Foreskin keratinocyte (primary cell): ENCODE measurements at places on chromosomes 5 and 9. TPM values are rescaled to one million over a fixed set of nuclear protein-coding genes. Genes with fewer than 3 reads are reported as not detected.
A peak's percentile ranks its signal among the peaks of the same experiment; 100 is the strongest.

PCDHA9 gene
- not detected in 2 replicates for total RNA-seq

GRCh38 chr9:34577400-34578240 lies 11.9 kb downstream of the CNTFR start:
- DNase-seq = no peak

DNA sequence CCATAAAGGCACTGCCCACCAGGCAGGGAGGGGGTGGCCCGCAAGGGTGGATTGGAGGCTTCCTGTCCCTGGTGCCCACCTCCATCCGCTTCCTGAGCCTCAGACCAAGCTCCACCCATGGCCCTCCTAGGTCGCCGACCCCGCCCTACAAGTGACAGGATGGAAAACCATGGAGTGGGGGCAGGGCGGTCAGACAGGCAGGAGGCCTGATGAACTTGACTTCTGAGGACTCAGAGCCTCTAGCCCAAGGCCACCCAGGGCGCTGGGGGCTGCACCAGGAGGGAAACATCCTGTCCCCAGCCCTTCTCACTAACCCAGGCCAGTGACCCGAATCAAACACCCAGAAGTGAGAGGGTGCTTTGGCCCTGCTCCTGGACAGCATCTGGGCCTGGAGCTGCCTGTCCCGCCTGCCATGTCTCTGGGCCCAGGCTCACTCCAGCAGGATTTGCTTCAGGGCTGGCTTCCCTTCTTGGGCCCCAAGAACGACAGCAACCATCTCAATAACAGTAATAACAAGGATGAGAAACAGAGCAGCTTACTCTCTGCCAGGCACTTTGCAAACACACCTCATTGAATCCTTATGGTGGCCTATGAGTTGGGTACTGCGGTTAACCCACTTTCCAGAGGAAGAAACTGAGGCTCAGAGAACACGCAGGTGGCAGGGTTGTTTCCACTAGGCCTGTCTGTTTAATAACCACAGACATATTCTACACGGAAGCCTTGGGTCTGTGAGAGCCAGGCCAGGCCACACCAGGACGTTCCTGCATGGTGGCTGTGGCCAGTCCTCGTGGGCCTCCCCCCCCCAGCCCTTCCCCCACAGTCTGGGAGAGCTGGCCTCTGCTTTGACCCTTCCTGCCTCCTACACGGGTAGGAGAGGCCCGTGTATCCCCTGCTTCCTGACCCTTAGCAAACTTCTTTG lies 4.4 kb upstream of the ST6GALNAC6 start:
- no peak for DNase-seq

DNA sequence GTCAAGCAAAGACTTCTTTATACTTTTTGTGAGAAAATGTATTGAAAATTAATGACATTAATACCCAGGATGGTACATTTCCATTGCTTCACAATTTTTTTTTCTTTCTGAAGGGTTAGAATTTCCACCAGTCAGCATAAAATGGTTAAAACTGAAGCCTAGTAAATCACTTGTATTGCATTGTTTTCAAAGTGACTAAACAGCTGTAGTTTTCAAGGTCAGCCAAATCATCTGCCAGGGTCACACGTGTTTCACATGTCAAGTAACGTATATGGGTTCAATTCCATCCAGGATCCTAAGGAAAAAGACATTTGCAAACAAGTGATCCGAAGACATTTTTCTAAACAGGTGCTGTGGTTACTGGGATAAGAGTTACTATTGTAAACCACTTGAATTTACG lies 574.2 kb downstream of the RAB3C start:
- DNase-seq = no peak

ORM2 gene
- not detected in 2 replicates for total RNA-seq

- no peak for DNase-seq
Observed at GRCh38 chr9:18891946-18892670, 140.9 kb downstream of the SAXO1 start.

DNA sequence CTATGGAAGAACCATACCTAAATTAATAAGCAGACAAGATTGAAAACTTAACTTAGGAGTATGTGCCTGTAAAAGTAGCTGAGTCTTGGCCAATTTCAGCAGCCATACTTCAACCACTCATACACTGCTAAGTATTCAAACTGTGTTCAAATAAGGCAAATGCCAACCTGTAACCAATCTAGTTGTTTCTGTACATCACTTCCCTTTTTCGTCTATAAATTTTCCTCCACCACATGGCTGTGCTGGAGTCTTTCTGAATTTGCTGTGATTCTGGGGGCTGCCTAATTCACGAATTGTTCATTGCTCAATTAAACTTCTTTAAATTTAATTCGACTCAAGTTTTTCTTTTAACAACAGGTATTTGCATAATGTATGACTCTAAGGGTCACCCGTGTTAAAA lies 184.4 kb downstream of the PLK2 start:
- no peak for DNase-seq

HTR1A gene
- not detected in 2 replicates for total RNA-seq

DNA sequence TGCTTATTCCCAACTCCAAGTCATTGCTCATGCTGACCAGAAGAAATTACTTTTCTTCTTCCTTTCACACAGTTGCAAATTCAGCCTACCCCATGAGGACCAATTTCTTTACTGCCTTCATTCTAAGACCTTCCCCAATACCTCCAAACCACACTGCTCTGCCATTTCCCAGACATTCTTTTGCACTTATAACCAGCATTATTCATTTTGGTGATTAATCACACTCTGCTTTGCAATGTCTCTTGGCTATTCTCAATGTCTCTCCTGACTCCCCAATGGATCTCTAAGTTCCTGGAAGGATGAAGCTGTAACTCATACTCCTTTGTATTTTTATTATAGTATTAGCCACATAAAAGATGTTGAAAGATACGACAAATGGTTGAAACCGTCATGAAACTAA lies 105.7 kb upstream of the RANBP3L start:
- DNase-seq = peak; percentile 22

SLC46A2 gene
- total RNA-seq = not detected in 2 replicates

GEMIN5 gene
- 25.3 and 31.7 TPM in 2 replicates for total RNA-seq

ABLIM3 gene
- total RNA-seq = 4.7 and 10.1 TPM in 2 replicates

GRCh38 chr5:569358-569867 lies 42.7 kb upstream of the CEP72 start:
- no peak for DNase-seq

- DNase-seq = no peak
Observed at GRCh38 chr5:78509145-78509865, 139.3 kb downstream of the LHFPL2 start.

DNA sequence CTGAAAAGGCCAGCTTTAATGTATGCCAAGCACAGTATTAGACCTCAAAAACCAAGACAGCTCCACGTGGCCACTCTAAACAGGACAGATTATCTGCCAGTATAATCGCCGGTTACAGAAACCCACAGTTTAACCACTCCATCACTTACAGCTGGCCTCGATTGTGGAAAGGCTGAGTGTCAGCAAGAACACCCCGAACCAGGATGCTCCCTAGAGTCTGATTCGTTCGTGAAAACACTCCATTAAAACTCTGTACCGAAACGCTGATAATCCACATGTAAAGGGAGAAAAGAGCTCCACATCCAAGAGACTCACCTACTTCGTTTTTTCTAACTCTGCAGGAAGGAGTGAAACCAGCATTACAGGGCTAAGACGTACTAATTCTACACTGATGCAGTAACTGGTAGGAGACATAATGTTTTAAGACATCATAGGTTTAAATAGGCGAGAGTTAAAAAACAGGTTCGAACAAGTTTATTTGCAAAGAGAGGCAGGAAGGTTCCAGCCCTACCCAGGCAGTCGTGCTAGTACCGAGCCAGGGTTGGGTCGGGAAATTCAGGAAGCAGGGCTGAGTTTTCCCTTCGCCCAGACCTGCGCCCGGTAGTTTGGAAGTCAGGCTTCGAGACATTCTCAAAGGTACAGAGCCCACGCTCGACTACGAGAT lies 949 bp downstream of the SERINC5 start:
- DNase-seq = peak; percentile 76

- peak; percentile 96 for DNase-seq
Observed at GRCh38 chr9:16521868-16522411, 348.5 kb downstream of the BNC2 start.

- no peak for DNase-seq
Observed at GRCh38 chr9:29322240-29322639, 1749.0 kb upstream of the C9orf72 start.

SLC45A2 gene
- total RNA-seq = not detected in 2 replicates

CRB2 gene
- not detected in 2 replicates for total RNA-seq

ACTBL2 gene
- total RNA-seq = 0.04 TPM in 1 of 2 replicates, not detected in the other

SLC22A4 gene
- 1.4 and 1.7 TPM in 2 replicates for total RNA-seq

DNA sequence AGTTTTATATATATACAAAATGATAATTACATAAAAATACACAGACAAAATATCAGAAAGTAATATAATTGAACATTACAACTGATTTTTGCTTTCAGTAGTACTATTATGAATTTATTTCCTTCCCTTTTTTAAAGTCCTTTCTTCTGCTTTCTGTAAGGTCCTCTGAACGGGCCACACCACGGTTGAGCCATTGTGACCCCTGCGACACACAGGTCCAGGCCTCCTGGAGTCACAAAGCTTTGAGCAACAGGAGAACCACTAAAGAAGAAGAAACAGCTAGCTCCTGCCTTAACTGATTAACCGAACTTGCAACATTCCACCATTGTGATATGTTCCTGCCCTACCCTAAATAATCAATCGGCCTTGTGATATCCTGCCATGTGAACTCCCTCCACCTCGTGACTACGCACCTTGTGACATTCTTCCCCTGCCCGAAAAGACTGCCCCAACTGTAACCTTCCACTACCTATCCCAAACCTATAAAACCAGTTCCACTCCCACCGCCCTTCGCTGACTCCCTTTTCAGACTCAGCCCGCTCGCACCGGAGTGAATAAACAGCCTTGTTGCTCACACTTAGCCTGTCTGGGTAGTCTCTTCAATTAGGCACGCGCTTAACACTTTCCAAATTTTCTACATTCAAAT lies 375.0 kb upstream of the RFX3 start:
- no peak for DNase-seq

FOXD4L6 gene
- not detected in 2 replicates for total RNA-seq

GRCh38 chr5:139882316-139882715 lies 86.7 kb downstream of the PSD2 start:
- no peak for DNase-seq

TRIM36 gene
- total RNA-seq = 1.8 and 2.4 TPM in 2 replicates

NRG2 gene
- total RNA-seq = 0.42 and 0.58 TPM in 2 replicates

DNA sequence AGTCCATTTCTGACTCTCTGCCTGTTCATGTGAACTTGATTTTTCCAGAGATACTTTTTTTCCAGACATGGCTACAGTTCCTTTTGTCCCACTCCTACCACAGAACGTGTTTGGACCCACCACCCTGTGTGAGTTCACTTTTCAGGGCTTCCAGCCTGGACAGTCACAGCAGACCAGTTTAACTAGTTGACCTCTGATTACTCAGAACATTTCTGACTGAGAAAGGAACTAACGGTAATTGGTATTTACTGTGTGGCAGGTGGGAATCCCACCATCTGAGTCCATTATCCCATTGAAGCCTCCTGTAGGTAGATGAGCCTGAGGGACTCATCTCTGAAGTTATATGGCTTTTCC lies 210.1 kb downstream of the GOLPH3 start:
- no peak for DNase-seq

- peak; percentile 60 for DNase-seq
Observed at GRCh38 chr9:132630811-132631210, 39.0 kb downstream of the DDX31 start.

HMCN2 gene
- total RNA-seq = not detected in 2 replicates

ITK gene
- total RNA-seq = not detected in 2 replicates

GLRA1 gene
- total RNA-seq = not detected in 2 replicates

SPINK4 gene
- total RNA-seq = not detected in 2 replicates

DNA sequence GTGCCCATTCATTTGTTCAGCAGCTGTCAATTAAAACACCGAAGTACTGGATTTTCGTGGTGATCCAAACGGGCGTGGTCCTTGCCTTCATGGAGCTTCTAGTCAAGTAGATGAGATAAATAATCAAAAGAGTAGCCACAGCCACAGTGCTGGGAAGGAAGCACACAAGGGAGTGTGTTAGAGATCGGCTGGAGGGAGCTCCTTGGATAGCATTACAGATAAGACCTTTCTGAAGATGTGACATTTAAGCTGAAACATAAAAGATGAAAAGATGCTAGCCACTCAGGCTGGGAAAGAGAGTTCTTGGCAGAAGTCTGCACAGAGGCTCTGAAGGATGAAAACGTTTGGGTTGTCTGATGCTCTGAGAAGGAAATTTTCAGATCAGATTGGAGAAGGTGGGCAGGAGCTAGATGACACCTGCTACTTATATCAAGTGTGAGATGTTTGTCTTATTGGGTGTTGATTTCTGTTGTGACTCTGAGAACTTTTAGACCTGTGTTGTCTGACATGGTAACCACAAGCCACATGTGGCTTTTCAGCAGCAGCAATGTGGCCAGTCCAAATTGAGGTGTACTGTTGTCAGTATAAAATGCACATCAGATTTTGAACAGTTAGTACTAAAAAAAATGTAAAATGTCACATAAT lies 123.9 kb downstream of the TLE4 start:
- DNase-seq = no peak

DNA sequence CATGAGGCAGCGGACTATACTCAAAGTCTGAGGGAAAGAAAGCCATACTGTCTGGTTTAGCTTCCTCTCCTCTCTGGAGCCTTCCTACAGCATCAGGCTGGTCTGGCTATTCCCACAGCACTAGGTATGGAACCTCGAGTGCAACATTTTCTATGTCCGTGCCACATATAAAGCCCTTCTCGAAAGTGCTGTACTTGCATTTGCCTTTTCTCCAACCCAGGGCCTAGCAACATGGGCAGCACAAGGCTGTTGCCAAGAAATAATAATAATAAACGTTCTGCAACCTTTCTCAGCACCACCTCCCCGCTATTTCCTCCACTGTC lies 804 bp downstream of the MED10 start:
- DNase-seq = no peak

DNA sequence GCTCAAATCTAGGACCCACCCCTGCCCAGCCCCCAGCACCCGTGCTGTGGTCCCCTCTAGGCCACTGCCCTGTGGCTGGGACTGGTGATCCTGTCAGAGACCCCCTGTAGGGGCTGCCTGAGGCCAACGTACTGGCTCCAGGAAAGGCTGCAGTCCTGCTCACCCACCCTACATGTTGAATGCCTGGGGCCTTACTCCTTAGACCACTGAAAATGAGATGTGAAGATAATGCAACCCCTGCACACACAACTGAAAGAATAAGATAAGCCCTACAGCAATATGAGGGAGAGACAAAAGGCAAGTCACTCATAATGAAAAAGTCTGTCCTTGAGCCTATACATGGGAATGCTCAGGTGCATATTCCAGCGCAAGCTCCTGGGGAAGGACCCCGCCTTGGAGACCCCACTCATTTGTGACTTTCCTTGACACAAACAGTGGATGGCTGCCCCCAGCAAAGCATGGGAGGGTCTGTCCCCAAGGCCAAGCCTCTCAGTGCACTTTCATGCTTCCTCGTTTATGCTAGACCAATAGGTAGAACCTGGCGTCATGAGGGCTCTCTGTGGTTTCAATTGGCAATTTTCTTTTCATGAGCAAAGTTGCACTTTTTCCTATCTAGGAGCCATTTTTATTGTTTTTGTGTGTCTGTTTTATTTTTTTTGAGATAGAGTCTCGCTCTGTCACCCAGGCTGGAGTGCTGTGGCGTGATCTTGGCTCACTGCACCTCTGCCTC lies 12.5 kb upstream of the WNK2 start:
- DNase-seq = no peak

PCDHAC1 gene
- 0.11 and 0.31 TPM in 2 replicates for total RNA-seq

TMEM232 gene
- 0.32 and 0.48 TPM in 2 replicates for total RNA-seq

NELFB gene
- 47.5 and 51.3 TPM in 2 replicates for total RNA-seq
